HFFc6 (cell line): ENCODE measurements at places on chromosomes 4 and X. TPM values are rescaled to one million over a fixed set of nuclear protein-coding genes. Genes with fewer than 3 reads are reported as not detected.

Gene TCEAL9
- 76.3 to 92.7 TPM (median 83.1 TPM) in 3 replicates for total RNA-seq

Gene SPP1
- total RNA-seq, result 5.8 to 10.8 TPM (median 8.1 TPM) in 3 replicates

Gene IL9R
- not detected in 3 replicates for total RNA-seq

Gene PCSK1N
- not detected in 3 replicates for total RNA-seq

Gene USP51
- total RNA-seq, result 0.76 and 0.97 TPM in 2 replicates

Gene PROM1
- total RNA-seq, result not detected in 3 replicates

Gene SLC4A4
- total RNA-seq, result 19.1 to 24.6 TPM (median 23.4 TPM) in 3 replicates

Gene GLRA2
- total RNA-seq, result not detected in 2 replicates

Gene SSX3
- total RNA-seq, result not detected in 3 replicates

Gene CPLX1
- total RNA-seq, result 0.31 TPM in 1 of 2 replicates, not detected in the other

Gene LRCH2
- total RNA-seq, result 5.0 to 7.5 TPM (median 5.4 TPM) in 3 replicates

Gene ADGRG4
- not detected in 3 replicates for total RNA-seq

Gene FGF16
- not detected in 3 replicates for total RNA-seq

Gene FMR1NB
- total RNA-seq, result not detected in 2 replicates

Gene HS6ST2
- total RNA-seq, result not detected in 3 replicates

Gene IL21
- total RNA-seq, result not detected in 3 replicates

Gene GLOD5
- total RNA-seq, result not detected in 2 replicates

Gene BST1
- total RNA-seq, result 3.1 to 4.2 TPM (median 3.6 TPM) in 3 replicates

Gene SRD5A3
- 11.2 to 14.2 TPM (median 12.0 TPM) in 3 replicates for total RNA-seq

Gene RIPPLY1
- not detected in 2 replicates for total RNA-seq
